MM.1S (cell line): ENCODE measurements at places on chromosomes 2 and 18.

- no peaks in the 10 kb centered on the region for H3K36me3 ChIP-seq
- no peak overlapping the region for H3K27ac ChIP-seq
- H3K4me1 ChIP-seq: no peaks in the 10 kb centered on the region
Measured at GRCh38 chr2:67638146-67638545, 241.0 kb downstream of the ETAA1 start.

GRCh38 chr2:239323447-239323846 lies 77.4 kb downstream of the HDAC4 start:
- H3K4me1 ChIP-seq: peaks cover 25% of the 10 kb centered on the region
- H3K36me3 ChIP-seq: no peaks in the 10 kb centered on the region
- DNase-seq: no peak
- no peaks in the 10 kb centered on the region for H3K27me3 ChIP-seq
- no peak overlapping the region for H3K4me3 ChIP-seq
- H3K27ac ChIP-seq: no peak overlapping the region

DNA sequence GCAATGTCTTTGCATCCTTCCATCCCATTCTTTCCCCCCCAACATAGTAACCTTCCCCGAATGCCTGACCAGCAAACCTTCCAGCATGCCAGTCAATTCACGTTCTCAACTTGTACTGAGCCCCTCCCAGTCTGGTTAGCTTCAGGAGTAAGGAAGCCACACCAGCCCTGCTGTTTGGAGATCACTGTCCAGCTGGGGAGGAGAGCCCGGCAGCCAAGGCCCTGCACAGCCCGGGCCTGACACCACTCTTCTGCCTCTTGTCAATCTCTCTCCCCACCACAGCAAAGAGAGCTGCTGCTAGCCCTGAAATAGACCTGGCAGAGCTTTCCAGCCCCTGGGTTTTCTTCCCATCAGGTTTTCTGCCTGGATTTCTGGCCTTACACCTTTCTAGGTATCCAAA lies 185.8 kb upstream of the ID2 start:
- no peaks in the 10 kb centered on the region for H3K4me1 ChIP-seq
- no peak for DNase-seq
- H3K27ac ChIP-seq: no peak overlapping the region

DNA sequence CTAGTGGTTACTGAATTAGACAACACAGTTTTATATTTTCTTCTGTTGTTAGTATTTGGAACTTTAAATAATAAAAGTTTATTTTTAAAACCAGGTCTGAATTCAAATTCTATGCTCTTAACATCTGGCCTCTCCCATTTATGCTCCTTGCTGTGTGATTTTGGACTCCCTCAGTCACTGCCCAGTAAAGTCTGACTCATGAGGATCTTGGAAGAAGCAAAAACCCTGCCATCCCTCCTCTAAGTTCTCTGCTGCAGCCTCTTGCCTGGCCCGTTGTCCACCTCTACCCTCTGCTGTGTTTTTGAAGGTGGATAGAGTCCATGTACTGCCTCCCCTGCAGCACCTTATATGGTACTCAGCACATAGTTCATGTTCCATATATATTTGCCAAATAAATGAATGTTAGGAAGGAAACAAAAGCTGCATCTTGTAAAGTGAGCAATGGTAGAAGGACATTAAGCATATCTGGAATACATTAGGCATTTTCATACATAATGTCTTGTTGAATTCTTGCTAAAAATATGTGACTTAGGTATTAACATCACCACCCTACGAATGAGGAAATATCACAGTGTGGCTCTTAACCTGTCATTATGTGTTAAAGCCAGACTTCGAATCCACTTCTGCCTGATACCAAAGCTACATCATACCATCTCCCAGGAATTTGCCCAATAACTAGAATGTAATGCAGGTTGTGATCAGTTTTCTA lies 62.1 kb downstream of the THNSL2 start:
- no peaks in the 10 kb centered on the region for H3K36me3 ChIP-seq
- H3K4me1 ChIP-seq: peaks cover 3% of the 10 kb centered on the region; the same call in 1 of the 2 replicates
- no peaks in the 10 kb centered on the region for H3K27me3 ChIP-seq

- H3K4me1 ChIP-seq: no peaks in the 10 kb centered on the region
- no peak overlapping the region for H3K27ac ChIP-seq
- H3K4me3 ChIP-seq: no peak overlapping the region
- DNase-seq: no peak
- no peaks in the 10 kb centered on the region for H3K27me3 ChIP-seq
- no peaks in the 10 kb centered on the region for H3K36me3 ChIP-seq
Measured at GRCh38 chr2:137547842-137548241, 416.4 kb upstream of the HNMT start.

DNA sequence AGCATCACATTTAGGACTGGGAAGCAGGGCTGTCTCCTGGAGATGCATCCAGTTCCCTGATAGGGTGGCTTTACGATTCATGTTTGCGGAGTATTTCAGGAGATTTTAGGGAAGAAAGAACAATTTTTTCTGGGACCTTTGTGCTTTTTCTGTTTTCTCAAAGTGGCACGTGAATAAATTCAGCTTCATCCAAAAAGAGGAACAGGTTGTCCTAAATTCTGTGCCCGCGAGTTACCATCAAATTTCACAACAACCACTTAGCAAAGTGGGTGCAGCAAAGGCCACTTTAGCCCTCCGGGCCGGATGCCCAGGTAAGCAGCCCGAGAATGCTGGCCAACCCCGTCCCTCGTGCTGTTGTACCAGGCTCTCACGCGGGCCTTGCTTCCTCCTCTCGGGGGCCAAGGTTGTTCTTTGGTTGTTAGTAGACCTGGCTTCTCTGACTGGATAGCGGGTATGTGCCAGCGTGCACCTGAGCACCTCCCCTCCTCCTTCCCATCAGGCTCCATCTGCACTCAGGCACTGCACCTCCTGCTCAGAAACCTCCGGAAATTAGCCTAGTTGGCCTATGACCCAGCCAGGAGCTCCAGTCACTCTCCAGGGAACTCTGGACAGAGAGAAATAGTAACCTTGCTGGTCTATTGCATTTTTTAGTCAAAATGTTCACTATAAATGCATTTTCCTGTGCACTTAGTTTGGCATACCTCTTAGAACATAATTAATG lies 83.0 kb downstream of the CMPK2 start:
- no peaks in the 10 kb centered on the region for H3K4me1 ChIP-seq
- H3K4me3 ChIP-seq: no peak overlapping the region
- DNase-seq: no peak

DNA sequence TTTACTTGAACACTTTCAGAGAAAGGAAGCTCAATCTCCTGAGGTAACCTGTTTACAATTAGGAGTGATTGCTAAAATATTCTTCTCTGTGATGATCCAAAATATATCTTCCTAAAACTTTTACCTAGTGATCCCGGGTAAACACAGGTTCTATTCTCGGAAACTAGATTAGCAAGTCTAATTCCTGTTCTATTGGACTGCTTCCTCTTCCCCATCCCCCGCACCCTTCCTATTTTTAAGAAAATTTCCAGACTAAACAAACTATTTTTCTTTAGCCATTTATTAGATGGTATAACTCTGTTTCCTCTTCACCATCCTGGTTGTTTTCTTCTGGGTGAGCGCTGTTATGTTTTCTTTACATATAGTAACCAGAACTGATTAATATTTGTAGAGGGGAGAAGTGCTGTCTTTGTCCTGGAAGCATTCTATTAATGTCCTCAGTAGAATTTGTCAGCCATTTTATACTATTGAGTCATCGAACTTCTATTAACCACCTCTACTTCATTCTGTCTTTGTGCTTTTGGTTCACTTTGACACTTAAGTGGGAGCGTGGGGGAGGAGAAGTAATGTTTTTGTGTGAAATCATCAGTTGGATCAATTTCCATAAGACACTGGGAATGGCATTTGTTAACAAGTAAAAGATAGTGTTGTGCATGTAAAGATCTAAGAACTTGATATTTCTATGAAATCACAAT lies 31.8 kb downstream of the CREB1 start:
- H3K27ac ChIP-seq: no peak overlapping the region
- H3K27me3 ChIP-seq: no peaks in the 10 kb centered on the region
- no peak for DNase-seq
- H3K36me3 ChIP-seq: 0 out of 2 replicates have a peak, but pooled peaks cover 6% of the 10 kb centered on the region
- H3K4me3 ChIP-seq: no peak overlapping the region

DNA sequence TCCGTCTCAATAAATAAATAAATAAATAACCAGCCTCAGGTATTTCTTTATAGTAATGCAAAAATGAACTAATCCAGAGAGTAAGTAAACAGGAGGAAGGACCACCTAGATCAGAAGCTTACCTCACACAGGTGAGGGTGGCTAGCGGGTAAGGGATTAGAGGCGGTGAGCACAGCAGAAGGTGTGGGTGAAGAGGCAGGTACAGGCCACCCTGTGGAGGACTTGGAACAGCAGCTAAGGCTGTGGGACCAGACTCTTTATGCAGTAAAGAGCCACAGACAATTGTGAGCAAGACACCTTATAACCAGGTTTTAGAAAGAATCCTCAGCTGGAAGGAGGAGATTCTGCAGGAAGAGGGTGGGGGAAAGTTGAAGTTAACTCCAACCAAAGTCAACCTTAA lies 34.2 kb upstream of the TTR start:
- DNase-seq: no peak
- H3K4me3 ChIP-seq: no peak overlapping the region
- no peak overlapping the region for H3K27ac ChIP-seq

DNA sequence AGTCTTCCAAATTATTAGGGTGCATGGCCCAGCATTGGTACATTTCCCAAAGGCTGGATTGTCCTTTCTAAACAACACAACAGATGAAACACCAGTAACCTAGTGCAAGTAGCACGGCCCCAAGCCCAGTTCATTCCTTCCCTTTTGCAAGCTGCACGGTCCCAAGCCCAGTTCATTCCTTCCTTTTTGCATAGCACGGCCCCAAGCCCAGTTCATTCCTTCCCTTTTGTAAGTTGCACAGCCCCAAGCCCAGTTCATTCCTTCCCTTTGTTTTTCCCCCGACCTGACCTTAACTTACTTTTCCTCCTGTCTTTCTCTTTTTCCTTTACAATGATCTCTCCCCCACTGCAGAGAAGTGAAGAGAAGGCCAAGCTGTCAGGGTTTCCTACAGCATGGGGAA lies 60.9 kb downstream of the C18orf63 start:
- H3K4me3 ChIP-seq: no peak overlapping the region
- H3K4me1 ChIP-seq: no peaks in the 10 kb centered on the region
- no peak overlapping the region for H3K27ac ChIP-seq
- no peaks in the 10 kb centered on the region for H3K27me3 ChIP-seq
- no peaks in the 10 kb centered on the region for H3K36me3 ChIP-seq

- 0 out of 2 replicates have a peak, but pooled peaks cover 5% of the 10 kb centered on the region for H3K4me1 ChIP-seq
- H3K4me3 ChIP-seq: no peak overlapping the region
- no peaks in the 10 kb centered on the region for H3K27me3 ChIP-seq
Measured at GRCh38 chr2:54936766-54937165, 113.5 kb downstream of the RTN4 start.

- H3K4me1 ChIP-seq: 0 out of 2 replicates have a peak, but pooled peaks cover 9% of the 10 kb centered on the region
- H3K36me3 ChIP-seq: no peaks in the 10 kb centered on the region
- no peak overlapping the region for H3K27ac ChIP-seq
- H3K4me3 ChIP-seq: no peak overlapping the region
- DNase-seq: no peak
- H3K27me3 ChIP-seq: no peaks in the 10 kb centered on the region
Measured at GRCh38 chr18:3110034-3110752, 97.2 kb upstream of the LPIN2 start.

- no peaks in the 10 kb centered on the region for H3K36me3 ChIP-seq
- DNase-seq: no peak
- H3K4me1 ChIP-seq: no peaks in the 10 kb centered on the region
- no peak overlapping the region for H3K27ac ChIP-seq
- H3K4me3 ChIP-seq: no peak overlapping the region
Measured at GRCh38 chr2:220228310-220229006, 601.0 kb downstream of the SLC4A3 start.

GRCh38 chr2:165634855-165635254 lies 159.2 kb downstream of the GALNT3 start:
- no peaks in the 10 kb centered on the region for H3K27me3 ChIP-seq
- 0 out of 2 replicates have a peak, but pooled peaks cover 3% of the 10 kb centered on the region for H3K4me1 ChIP-seq
- H3K4me3 ChIP-seq: no peak overlapping the region
- H3K36me3 ChIP-seq: no peaks in the 10 kb centered on the region

GRCh38 chr2:239433777-239434403 lies 33.1 kb upstream of the HDAC4 start:
- no peak for DNase-seq
- no peak overlapping the region for H3K4me3 ChIP-seq
- H3K27me3 ChIP-seq: no peaks in the 10 kb centered on the region
- H3K27ac ChIP-seq: no peak overlapping the region

GRCh38 chr2:239018271-239019182 lies 170.6 kb downstream of the TWIST2 start:
- H3K4me3 ChIP-seq: no peak overlapping the region

GRCh38 chr2:8659092-8659734 lies 22.6 kb upstream of the ID2 start:
- H3K4me1 ChIP-seq: no peaks in the 10 kb centered on the region
- H3K36me3 ChIP-seq: no peaks in the 10 kb centered on the region
- H3K27me3 ChIP-seq: no peaks in the 10 kb centered on the region
- no peak overlapping the region for H3K27ac ChIP-seq

DNA sequence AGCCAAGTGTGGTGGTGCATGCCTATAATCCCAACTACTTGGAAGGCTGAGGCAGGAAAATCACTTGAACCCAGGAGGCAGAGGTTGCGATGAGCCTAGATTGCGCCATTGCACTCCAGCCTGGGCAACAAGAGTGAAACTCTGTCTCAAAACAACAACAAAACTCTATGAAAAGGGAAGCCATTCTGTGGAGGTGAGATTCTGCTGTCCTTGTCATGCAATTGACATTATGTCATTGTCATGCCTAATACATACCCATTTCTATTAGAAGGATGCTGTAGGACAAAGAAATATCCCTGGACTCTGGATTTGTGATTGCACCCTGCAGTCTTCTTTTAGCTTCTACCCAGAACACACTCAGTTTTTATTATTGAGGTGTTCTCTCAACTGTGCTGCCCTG lies 8.6 kb downstream of the RASGRP3 start:
- no peaks in the 10 kb centered on the region for H3K27me3 ChIP-seq
- H3K27ac ChIP-seq: no peak overlapping the region
- peaks cover 38% of the 10 kb centered on the region for H3K4me1 ChIP-seq
- no peak overlapping the region for H3K4me3 ChIP-seq
- peaks cover 8% of the 10 kb centered on the region; the same call in 1 of the 2 replicates for H3K36me3 ChIP-seq
- no peak for DNase-seq

DNA sequence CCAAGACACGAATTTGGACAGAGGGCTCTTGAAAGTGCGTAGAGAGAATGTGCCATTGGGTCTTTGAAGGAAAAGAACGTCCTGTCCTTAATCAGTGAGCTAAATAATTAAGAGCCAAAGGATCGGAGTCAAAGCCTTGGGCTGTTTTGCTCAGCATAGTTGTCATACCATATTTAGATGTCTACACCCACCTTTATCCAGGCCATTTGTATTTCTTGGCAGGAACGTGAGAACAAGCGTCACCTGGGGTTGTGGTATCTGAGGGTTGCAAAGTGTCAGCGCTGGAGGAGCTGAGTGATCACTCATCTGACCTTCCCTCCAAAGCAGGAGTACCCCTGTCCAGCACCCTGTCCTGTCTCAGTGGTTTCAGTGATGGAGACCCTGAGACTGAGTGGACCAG lies 4.5 kb downstream of the LPIN1 start:
- no peaks in the 10 kb centered on the region for H3K27me3 ChIP-seq
- H3K4me3 ChIP-seq: peak overlapping the region; percentile 44
- H3K27ac ChIP-seq: peak overlapping the region; percentile 98
- peak; percentile 67 for DNase-seq
- no peaks in the 10 kb centered on the region for H3K36me3 ChIP-seq
- peaks cover 57% of the 10 kb centered on the region for H3K4me1 ChIP-seq

- no peaks in the 10 kb centered on the region for H3K27me3 ChIP-seq
- DNase-seq: no peak
- H3K4me3 ChIP-seq: no peak overlapping the region
- H3K36me3 ChIP-seq: no peaks in the 10 kb centered on the region
- H3K4me1 ChIP-seq: no peaks in the 10 kb centered on the region
Measured at GRCh38 chr2:207375207-207375875, 154.4 kb upstream of the CREB1 start.
